ENCODE measurements at places on chromosomes 7 and 10.

DNA sequence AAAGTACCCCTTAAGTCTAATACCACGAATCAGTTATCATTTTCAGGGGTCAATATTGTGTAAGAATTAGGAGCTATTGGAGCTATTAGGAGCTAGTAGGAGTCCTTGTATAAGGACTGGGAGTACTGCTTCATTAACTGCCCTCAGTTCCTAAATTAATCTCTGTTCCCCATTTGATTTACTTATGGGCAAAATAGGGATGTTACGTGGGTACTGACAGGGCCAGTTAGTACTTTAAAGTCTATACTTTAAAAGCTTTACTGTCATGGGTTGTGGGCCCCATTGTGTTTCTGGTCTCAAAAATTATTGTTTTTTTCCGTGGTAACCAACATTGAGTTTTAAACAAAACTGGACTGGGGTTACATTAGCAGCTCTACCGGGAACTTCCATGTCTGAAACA, 60.3 kb downstream of the PRKAR2B start:
- no peak for DNase-seq

GRCh38 chr7:128167042-128167701, 73.9 kb upstream of the LEP start:
- peak; percentile 65 for DNase-seq

GRCh38 chr10:100519311-100520051, at the start of gene SEC31B:
SEC31B (minus strand) TSS chr10:100519861; CDS start chr10:100516952, 2,909 bp downstream.
- DNase-seq = peak; percentile 41

- no peak for DNase-seq
Observed at GRCh38 chr7:26309089-26309488, 17.4 kb downstream of the SNX10 start.

Data from NCI-H1930 (cell line).